Activated CD4-positive, alpha-beta T cell treated with anti-CD3 and anti-CD28 coated beads for 1 hour (primary cell): ENCODE measurements at places on chromosomes 13 and 19.

DNA sequence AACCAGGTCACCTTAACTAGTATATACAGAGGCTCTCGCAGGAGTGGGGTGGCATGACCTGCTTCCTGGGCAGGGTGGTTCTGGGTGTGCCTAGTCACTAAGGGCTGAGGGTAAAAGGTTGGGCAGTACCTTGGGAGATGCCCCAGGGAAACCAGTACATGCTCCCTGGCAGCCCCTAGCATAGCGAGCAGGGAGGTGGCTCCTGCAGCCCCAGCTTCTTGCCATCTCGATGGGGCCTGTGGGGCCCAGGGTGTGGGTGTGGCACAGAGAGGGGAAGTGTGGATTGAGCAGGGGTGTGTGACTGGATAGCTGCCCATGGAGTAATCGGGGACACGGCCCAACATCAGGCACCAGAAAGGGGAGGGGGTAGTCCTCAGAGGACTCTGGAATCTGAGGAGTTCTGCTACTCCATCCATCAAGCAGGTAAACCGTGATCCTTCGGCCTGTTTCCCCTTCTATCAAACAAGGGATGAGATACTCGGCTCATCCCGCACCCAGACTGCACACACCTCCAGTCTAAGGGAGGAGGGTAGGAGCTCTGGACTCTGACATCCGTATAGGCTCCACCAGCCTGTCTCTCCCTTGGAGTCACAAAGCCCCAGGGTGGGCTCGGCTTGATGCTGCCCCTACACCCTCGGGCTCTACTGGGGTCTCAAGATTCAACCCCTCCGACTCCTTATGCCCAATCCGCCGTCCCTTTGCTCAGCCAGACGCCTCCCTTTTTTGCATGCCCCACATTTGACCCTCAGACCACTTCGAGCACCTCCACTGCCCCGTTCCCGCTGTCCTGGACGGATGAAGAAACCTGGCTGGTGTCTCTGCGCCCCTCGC lies 1.1 kb downstream of the ZBTB45 start:
- no peak for DNase-seq

- no peak for DNase-seq
Measured at GRCh38 chr19:46347572-46347883, 641 bp downstream of the PPP5C start.

- DNase-seq: no peak
Measured at GRCh38 chr13:50170447-50171037, 155.3 kb downstream of the KCNRG start.

- DNase-seq: no peak
Measured at GRCh38 chr19:8335343-8336071, 7.6 kb downstream of the KANK3 start.

DNA sequence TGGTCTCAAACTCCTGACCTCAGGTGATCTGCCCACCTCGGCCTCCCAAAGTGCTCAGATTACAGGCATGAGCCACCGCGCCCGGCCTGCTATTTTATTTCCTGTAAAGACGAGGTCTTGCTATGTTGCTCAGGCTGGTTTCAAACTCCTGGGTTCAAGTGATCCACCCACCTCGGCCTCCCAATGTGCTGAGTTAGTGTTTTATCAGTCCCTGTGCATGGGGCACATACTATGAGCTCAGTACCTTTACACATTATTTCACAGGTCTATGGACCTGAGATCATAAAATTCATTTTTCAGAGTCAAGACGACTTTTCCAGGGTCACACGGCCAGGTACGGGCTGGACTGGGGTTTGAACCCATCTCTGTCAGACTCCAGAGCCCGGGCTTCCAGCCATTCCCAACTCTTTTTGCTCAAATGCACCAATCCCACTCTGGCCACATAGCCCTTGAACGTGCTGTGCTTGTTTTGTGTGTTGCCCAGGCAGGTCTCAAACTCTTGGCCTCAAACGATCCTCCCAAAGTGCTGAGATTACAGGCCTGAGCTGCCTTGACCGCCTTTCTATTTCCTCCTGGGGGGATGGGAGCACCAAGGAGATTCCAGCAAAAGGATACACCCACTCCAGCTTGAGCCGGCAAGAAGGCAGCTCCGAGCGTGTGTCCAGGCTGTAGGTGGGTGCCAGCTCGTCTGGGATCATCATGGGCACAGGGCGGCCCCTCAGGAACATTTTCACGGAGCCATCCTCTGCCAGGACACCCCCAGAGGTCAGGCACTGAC lies 1.1 kb downstream of the EML2 start:
- no peak for DNase-seq
